NCI-H2081 (cell line): ENCODE measurements at places on chromosomes 16 and 17.

DNA sequence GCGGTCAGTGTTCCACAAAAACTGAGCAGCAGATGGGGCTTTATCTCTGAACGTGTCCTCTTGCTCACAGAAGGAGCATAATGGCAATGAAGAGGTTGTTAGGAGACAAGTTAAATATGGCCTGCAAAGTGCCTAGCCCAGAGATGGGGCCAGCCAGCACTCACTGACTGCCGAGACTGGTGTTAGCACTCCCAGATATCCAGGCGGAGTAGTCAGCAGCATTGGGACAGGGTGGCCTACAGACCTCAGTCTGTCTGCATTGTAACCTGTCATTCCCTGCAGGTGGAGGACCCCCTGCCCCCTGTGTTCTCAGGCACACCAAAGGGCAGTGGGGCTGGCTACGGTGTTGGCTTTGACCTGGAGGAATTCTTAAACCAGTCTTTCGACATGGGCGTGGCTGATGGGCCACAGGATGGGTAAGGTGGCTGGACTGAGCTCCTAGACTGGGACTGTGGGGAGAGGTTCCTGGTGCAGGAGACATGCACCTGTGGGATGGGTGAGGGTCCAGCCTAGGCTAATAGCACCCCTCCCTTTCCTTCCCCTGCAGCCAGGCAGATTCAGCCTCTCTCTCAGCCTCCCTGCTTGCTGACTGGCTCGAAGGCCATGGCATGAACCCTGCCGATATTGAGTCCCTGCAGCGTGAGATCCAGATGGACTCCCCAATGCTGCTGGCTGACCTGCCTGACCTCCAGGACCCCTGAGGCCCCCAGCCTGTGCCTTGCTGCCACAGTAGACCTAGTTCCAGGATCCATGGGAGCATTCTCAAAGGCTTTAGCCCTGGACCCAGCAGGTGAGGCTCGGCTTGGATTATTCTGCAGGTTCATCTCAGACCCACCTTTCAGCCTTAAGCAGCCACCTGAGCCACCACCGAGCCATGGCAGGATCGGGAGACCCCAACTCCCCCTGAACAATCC lies 4.2 kb downstream of the MFAP4 start:
- no peak for DNase-seq

GRCh38 chr17:76772842-76773525 lies 35.1 kb downstream of the MFSD11 start:
- no peak for DNase-seq

DNA sequence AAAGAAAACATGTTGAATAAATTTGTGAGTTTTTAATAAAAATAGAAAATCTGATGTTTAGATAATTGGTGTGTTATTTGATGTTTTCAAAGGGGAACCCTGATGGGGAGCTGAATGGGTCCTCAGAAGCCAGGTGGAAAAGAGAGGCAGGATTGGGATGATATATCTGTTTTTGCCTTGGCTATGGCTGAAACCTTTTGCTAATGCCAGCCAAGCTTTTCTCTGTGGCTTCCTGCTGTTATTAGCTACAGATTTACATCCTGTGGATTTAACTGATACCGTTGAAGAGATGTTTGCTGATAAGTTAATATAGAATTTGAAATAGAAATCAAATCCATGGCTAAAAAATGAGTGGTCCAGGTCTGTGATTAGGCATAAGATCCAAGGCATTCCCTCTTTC lies 4.2 kb upstream of the AATF start:
- DNase-seq = no peak

DNA sequence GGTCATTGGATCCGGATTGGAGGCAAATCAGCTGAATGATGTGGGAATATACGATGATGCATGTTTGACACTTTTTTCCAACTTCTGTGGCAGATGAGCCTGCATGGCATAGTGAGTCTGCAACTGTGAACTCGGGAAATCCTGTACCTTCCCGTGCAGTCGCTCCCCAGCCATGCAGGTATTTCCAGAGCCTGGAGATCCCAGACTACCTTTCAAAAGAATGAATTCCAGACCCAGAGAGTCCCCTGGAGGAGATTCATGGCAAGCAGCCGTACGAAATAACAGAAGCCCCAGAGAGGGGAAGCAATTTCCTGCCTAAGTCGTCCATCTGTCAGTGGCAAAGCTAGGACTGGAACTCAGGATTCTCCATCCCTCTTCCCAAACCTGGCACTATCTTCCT lies 75.7 kb upstream of the FAM20A start:
- DNase-seq = no peak

DNA sequence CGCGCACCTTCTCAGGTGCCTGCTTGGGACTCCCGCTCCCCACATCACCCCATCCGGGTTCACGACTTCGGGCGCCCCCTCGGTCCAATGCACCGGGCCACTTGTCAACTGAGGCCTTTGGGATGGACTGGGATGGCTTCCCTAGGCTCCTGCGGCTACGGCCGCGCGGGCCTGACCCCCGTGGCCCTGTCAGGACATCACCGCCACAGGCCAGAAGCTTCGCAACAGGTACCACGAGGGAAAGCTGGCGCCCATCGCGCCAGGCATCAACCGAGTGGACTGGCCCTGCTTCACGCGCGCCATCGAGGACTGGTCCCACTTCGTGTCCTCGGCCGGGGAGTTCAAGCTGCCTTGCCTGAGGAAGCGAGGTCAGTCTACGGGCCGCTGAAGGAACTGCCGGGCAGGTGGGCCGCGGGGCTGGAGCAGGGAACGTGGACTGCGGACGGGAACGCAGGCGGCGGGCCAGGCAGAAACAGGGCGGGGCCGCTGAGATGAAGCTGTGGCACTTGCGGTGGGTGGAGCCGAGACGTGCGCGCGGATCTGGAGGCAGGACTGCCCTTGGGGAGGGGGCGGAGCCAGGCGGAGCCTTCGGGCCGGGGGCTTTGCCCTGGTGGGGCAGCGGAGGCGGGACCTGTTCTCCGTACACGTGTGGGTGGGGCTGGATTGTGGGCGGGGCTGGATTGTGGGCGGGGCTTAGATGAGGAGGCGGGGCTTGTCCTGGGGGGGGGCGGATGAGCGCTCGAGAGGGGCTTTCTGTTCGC lies 13.7 kb upstream of the CNGB1 start:
- no peak for DNase-seq

DNA sequence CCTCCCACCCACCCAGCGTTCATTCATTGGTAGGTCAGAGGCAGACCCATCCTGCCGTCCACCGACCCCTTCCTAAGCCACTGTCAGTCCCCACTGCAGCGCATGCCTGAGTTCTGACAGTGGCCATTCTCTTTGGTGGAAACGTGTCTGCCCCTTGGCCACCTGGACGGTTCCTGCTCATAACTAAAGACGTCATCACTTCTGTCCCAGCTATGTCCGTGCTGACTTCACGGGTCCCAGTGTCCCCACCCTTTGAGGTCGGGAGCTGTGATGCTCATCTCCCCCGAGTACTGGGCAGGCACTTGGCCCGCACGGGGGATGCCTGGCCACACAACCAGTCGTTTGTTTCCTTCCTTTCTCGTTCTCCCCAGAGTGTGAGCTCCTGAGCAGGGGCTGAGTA lies 267.1 kb downstream of the C16orf95 start:
- no peak for DNase-seq

DNA sequence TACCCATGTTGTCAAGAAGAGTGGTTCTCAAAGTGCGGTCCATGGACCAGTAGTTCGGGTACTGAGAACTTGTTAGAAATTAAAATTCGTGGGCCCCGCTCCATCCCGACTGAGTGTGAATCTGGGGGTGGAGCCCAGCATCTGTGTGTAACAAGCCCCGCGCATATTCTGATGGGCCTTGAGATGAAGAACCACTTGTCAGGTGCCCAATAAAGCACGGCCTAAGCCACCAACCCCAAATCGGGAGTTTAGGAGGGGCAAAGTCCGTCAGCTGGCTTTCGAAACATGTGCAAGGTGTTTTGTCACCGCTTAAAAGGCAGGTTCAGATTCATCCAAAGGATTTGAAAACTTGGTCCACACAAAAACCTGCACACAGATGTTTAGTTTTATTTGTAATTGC lies 29.5 kb downstream of the PSMD12 start:
- DNase-seq = no peak

DNA sequence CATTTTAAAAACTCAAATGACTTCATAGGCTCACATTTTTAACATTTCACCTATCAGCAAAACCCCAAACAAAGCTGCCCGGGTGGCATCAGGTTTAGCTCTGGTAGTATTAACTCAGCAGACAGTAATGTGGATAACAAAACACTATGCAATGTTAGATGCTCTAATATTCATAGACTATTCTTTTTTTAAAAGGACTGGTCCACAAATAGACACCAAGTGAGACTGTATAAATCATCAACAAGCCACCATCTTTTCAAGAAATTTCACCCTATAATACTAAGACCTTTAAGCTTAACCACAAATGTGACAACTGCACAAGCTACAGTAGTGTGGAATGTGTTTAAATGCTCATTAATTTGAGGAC lies 20.2 kb downstream of the SNN start:
- no peak for DNase-seq

GRCh38 chr17:68570526-68570925 lies 30.6 kb downstream of the FAM20A start:
- no peak for DNase-seq

- no peak for DNase-seq
These were observed 105.6 kb downstream of the SEC14L1 start for GRCh38 chr17:77246110-77247047.

DNA sequence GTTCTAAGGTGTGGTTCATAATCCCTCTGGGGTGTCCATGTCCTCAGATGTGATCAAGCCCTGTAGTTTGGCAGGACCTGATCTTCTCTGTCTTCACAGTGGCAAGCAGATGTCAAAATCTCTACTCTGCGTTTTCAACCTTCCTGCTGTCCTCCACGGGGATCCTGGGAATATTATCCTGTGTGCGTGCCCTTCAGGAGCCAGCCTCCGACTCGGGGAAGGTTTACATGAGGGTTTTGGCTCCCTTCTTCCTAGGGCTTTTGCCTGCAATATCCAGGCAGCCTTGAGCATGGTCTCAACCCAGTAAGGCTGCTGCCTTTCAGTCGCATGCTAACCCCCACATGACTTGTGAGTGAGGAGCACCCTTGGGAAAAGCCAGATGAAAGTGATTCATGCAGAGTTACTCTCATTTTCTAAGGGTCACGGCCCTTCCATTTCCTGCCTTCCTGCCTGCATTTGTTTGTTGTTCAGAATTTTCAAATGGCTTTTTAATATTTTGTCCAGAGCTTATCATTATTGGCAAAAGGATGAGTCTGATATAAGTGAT lies 202.2 kb upstream of the CHMP6 start:
- DNase-seq = no peak

DNA sequence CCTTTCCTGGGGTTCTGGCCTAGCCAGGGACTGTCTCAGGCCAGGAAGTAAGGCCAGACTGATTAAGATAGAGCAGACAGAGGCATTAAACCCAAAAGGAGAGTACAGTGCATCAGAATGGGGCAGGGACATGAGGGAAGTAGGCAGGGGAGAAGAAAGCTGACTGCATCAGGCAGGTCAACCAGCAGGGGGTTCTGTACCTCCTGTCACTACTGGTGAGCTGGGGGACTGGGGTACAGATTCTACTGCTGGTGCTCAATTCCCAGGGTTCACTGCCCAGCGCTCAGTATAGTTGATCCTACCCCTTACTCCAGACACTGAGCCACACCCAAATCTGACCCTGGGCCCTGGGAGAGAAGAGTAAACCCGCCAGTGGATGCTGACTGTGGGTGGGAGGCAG lies 12.9 kb upstream of the MTMR4 start:
- no peak for DNase-seq

- no peak for DNase-seq
These were observed 93.4 kb downstream of the IRF8 start for GRCh38 chr16:85992359-85992758.
